ENCODE measurements at places on chromosomes 7 and 10.

DNA sequence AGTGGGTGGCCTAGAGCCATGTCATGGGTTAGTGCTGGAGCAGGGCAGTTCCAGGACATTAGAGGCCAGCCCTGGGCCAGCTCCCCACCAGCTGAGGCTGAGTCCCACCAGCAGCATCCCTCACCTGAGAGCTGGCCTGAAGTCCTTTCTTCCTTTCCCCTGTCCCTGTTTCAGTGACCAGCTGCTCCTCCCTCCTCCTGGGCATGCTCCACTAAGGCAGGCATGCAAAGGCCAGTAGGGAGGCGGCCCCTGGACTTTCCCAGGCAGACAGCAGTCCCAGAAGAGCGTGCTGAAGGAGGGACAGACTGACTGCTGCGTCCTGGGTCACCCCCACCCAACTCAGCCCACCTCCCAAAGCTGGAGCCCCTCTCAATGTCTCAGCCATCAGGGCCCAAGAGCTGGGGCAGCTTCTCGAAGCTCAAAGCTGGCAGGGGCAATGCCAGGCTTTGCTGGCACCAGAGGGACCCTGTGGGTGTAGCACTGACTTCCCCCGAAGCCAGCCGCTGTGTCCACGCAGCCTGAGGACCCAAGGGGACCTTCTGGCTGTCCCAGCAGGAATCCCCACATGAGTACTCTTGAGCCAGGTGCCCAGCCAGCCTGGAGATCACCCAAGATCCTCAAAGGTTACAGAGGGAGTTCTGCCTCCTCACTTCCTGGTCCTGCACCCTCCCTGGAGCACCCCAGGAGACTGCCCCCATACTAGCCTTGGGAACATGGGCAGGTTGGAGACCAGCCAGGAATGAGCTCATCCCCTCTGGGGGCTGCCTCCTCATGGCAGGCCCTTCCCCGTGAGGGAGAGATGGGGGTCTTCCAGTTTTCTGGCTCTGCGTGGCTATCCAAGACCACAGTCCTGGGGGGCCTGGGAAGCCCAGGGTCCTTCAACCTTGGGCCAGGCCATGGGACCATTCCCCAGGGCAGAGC lies 35.2 kb upstream of the RET start:
- DNase-seq = no peak

DNA sequence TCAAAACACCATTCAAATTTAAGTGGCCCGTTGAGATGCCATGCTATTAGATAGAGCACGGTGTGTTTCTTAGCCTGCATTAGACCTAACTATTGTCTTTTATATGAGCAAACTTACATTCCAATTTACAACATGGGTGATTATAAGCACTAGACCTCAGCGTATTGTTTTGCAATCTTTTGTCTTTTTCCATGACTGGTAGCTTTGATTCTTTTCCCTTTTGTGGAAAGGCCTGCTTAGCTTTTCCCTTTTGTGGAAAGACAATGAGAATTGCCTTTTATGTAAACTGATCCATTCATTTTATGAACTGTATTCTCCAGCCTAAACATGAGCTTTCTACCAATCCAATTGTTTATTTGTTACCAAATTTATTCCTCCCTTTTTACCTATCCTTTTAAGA lies 823.1 kb downstream of the CCSER2 start:
- no peak for DNase-seq

DNA sequence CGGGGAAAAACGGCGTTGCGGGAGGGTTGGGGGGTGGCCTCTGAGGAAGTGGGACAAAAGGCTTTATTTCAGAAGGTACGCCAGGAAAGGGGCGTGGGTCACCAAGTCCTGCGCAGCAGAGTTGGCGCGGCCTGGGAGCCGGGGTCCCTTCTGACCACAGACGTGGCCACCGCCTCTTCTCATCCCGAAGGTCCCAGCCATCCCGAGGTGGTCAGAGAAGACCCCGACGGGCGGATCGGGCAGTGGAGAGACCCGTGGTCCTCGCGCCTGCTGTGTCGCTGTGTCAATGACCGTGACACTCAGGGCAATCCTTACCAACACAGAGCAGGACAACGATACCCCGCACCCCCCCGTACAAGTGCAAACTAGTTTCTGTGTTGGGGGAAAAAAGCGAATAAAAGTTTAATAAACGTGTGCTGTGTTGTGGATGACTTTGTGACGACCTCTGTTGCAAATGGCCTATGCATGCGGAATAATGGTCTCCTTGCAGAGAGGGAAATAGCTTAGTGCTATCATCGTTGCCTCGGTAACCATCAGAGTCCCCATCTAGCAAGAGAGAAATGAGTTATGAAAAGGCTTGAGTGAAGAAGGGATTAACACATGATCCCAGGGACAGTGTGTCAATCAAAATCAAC lies 19.4 kb upstream of the GATA3 start:
- DNase-seq = no peak

GRCh38 chr7:91168871-91169829 lies 95.1 kb upstream of the FZD1 start:
- DNase-seq = no peak

DNA sequence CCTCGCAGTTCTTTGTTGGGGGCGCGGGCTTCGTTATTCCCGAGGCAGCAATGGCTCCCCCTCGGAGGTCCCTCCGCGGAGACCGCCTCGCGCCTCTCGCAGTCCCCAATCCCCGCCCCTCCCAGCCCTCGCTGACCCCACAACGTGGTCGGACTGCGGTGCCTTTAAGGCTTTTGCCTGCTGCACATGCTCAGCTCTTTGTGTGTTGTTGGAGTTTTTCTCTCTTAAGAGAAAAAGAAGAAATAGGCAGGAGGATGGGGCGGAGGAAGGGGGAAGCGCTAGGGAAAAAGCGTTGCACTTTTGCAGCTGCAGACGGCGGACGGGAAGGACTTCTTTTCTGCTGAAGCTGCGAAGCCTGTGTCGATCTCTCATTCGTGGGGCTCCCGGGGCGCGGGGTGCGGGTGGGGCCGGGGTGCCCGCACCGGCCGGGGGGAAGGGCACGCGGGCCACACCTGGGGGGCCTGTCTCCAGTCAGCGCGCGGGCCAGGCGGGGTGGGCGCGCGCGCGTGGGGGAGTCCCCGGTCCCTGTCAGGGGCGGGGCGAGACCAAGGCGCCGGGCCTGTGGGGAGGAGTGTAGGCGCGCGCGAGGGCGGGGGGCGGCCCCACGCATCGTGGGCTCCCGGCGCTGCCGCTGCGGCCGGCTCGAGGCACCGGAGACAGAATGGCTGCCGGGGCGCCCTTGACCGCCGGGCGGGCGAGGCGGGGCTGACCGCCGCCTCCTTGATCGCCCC lies 445 bp upstream of the ATRNL1 start:
- DNase-seq = no peak

DNA sequence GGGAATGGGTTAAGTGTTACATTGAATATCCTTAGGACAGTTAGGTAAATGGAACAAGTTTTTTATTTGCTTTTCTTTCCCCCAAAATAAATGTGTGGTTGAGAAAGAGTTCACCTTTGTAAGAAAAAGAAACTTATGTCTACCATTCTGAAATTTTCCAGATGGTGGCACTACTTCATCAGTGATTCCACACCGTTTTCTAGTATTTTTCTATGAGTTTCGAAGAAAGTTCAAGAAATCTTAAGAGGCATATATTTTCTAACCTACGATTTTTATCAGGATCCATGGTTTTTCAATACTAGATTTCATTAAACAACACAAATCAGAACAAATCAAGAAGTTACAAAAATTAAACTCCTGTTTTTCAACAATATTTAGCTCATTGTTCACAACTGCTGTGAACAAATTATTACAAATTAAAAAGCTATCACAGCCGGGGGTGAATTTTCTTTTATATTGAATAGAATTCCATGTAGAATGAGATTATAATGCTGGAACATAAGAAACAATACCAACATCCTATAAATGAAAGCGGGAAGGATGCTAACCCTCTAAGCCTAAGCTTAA lies 163.1 kb upstream of the NPVF start:
- no peak for DNase-seq

- no peak for DNase-seq
Observed at GRCh38 chr7:45972629-45973312, 51.7 kb upstream of the IGFBP3 start.

- DNase-seq = no peak
Observed at GRCh38 chr10:12381536-12382156, 32.3 kb downstream of the CAMK1D start.

DNA sequence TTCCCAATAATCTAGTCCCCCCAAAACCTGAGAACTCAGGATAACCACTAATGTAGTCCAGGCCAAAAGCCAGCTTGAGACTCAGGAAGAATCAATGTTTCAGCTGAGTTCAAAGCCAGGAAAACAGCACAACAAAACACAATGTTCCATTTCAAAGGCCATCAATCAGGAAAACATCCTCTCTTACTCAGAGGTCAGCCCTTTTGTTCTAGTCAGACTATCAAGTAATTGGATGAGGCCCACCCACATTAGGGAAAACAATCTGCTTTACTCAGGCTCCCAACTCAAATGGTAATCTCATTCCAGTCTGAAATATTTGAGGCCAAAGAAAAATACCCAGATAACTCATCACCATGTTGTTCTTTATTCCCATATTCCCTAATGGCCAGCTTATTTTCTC lies 152.2 kb downstream of the SDHAF3 start:
- no peak for DNase-seq

GRCh38 chr7:98206451-98207330 lies 4.5 kb upstream of the BHLHA15 start:
- DNase-seq = no peak

DNA sequence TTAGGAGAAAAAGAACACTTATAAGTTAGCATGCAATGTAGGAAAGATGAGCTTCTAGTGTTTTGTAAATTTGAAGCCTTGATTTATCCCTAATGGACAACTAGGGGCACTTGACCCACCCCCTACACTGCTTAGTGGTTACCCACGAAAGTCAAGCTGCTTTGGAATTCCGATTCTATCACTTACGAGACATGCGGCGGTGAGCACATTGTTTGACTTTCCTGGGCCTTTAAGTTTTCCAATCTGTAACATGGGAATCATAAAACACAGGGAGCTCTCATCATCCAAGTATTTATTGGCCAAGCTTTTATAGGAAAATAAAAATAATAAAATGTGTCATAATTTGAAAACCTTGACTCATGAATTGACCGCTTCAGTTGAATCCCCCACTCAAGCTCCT lies 78.7 kb upstream of the PDK4 start:
- DNase-seq = no peak

- no peak for DNase-seq
Observed at GRCh38 chr10:91879515-91880170, 29.6 kb downstream of the FGFBP3 start.

Data from fibroblast of skin of left biceps (primary cell).